ENCODE measurements at places on chromosomes 1 and 21. TPM values are rescaled to one million over a fixed set of nuclear protein-coding genes. Genes with fewer than 3 reads are reported as not detected.

DNA sequence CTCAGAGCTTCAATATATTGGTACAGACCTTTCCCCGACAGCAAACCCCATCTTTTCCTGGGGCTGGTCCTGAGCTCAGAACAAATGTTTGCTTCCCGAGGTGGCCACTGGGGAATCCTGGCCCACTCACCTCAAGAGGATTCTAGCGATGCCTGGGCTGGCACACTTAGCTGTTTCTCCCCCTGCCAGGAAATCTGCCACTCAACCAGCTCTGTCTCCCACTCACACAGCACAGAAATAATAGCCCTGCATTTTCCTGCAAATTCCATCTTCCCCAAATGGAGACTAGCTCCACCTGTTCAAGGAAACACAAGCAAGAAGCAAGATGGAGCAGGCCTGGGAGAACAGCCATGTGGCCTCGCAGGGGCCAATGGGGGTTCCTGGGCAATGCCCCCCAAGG is 21.1 kb downstream of the KCNN3 start:
- no peak for DNase-seq

GRCh38 chr1:47569681-47570470 is 132.0 kb downstream of the FOXD2 start:
- peak; percentile 96 for DNase-seq

GRCh38 chr1:150259758-150260669 is 2.4 kb downstream of the CA14 start:
- no peak for DNase-seq

GRCh38 chr21:20023193-20023592 is 975.0 kb upstream of the NCAM2 start:
- DNase-seq = no peak

Gene MPL
- total RNA-seq = not detected

Gene DLGAP3
- under 0.01 TPM for total RNA-seq

GRCh38 chr1:110948038-110948810 is 15.5 kb downstream of the LRIF1 start:
- no peak for DNase-seq

GRCh38 chr1:113265196-113265595 is 125.1 kb upstream of the MAGI3 start:
- DNase-seq = no peak

- DNase-seq = no peak
Measured at GRCh38 chr1:219712506-219712905, 99.6 kb upstream of the ZC3H11B start.

DNA sequence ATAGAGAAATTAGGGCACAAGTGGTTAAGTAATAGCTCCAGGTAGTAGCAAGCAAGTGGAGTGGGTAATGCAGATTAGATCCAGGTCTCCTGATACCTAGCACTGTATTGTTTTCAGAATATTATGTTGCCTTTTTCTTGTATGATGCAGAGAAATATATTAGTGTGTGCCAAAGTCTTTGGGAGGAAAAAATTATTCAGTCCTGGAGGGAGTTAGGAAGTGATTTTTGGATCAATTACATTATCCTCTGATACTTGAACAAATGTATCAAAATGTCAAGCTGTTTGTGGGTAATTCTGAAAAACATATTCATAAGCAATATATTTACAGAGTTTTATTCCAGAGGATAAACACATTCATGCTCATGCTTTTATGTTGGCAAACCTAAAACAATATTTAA is 28.8 kb downstream of the TSEN15 start:
- DNase-seq = no peak

DNA sequence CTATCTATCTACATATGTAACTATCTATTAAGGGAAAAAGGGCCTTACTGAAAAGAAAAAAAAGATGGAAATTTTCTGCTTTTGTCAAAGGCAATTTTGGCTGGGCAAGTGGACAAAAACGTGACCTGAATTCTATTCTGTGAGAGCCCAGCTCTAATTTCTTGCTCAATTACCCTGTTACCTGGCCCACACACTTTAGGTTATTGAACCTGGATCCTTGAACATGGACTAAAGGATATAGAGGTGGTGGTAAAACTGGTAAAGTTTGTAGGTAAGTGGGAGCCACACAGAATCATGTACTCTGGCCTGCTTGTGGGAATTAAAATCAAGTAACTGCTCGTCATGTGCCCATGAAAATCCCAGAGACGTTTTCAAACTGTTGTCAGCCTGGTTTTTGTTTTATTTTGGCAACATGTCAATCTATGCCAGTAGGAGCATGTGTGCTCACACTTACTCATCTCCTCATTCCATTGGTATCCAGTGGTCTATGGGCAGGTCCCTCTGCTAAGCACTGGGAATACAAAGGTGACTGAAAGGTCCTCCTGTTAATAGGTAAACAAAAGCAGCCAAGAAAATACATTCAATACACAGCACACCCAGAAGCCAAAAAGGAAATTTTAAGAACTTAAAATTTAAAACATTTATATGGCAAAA is 113.7 kb upstream of the WARS2 start:
- DNase-seq = peak; percentile 8

Gene MYBPHL
- total RNA-seq = not detected

Gene AADACL4
- total RNA-seq = not detected

- no peak for DNase-seq
Measured at GRCh38 chr1:4494558-4494957, 159.9 kb upstream of the AJAP1 start.

- DNase-seq = no peak
Measured at GRCh38 chr1:189350983-189351616, 1126.6 kb downstream of the BRINP3 start.

DNA sequence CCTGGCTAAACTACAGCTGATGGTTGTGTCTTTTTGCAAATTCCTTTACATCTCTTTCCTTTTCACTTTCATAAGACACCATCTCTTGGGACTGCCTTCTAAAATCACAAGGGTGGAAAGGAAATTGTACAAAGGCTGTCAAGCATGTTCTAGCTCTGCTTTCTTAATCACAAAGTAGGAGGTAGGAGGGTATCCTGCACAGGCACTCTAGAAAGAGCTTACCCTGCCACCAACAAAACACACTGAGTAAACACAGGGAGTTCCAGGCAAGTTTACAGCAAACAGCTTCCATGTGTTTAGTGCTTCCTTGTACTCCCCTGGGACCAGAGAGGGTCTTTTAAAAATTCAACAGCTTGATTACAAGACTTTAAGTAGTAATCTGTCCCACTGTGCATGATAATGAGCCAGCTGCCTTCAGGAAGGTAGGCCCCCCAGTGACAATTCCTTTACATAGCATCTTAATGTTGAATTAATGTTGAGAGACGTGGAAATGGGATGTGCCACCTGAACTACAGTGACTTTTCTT is 2.4 kb downstream of the PLPP3 start:
- peak; percentile 62 for DNase-seq

Gene UMODL1
- total RNA-seq = not detected

Gene DAB1
- not detected for total RNA-seq

GRCh38 chr1:169570172-169570574 is 16.1 kb downstream of the F5 start:
- no peak for DNase-seq

GRCh38 chr1:61993331-61993961 is 201.2 kb upstream of the L1TD1 start:
- no peak for DNase-seq
